ENCODE measurements at places on chromosomes 1 and 21.

- no peak for DNase-seq
These were observed 7.4 kb upstream of the DEGS1 start for GRCh38 chr1:224175617-224176016.

GRCh38 chr1:177586429-177586828 is 383.4 kb downstream of the SEC16B start:
- no peak for DNase-seq

- DNase-seq, result no peak
These were observed 11.1 kb upstream of the FABP3 start for GRCh38 chr1:31383967-31384366.

GRCh38 chr1:180241716-180242544 is 11.9 kb downstream of the LHX4 start:
- no peak for DNase-seq

DNA sequence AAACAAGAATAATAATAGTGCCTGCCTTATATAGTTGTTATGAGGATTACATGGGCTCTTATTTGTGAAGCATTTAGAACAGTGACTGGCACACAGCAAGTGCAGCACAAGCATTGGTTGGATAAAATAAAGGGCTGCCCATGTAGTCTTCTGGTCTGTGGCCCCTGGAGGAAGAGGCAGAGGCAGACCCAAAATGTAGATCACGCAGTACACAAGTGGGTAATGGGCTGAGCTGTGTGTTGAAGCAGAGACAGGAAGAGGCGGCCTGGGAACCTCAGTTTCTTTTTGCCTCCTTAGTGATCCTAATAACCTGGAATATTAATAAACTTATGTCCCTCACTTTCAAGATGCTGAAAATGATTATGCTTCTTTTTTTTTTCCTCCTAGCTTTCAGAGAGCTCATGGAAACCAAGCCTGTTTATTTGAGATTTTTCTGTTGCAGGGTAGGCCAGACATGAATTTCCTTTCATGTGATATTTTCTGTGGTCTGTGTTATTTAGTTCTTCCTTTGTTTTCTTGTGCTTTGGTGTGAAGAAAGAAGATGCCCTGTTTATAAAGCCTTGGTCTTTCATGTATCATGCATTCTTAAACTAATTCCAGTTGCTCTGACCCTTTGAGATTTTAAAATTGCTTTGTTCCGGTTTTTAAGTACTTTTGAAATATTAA is 42.5 kb downstream of the LRRC8D start:
- DNase-seq, result no peak

DNA sequence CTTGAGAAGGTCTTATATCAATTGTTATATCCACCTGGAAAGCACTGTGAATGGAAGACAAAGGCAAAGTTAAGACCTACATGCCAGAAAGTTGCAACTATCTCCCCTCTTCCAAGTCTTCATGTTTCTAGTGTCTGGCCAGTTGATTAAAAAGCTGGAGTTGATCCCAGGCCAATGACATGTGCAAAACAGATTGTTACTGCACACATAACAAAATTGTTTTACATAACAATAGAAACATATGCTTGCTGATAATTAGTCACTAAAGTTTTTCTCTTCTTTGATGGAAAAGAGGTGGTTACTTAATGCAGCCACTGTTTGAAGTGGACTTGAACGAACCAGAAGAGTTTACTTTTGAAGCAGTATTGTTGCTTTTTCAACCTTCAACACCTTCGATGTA is 158.2 kb downstream of the TGFBR3 start:
- no peak for DNase-seq

DNA sequence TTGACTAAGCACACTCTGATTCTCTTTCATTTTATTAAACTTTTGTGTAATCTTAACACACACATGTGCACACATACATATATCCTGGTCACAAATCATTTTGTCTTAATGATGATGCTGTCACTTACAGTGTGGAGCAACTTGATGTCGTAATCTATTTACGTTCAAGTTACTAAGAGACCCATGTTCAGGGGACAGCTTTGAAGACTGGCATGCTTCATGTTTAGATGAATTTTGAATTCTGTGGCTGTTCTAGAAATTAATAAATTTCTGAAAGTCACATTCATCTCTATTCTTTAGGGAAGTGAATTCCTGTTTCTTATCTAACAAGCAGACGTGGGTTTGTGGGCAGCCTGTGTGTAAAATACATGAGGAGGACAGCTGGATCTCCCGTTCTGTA is 1637.8 kb downstream of the PLA2G4A start:
- no peak for DNase-seq

- no peak for DNase-seq
These were observed 158.8 kb downstream of the TOMM20 start for GRCh38 chr1:234969581-234970400.

DNA sequence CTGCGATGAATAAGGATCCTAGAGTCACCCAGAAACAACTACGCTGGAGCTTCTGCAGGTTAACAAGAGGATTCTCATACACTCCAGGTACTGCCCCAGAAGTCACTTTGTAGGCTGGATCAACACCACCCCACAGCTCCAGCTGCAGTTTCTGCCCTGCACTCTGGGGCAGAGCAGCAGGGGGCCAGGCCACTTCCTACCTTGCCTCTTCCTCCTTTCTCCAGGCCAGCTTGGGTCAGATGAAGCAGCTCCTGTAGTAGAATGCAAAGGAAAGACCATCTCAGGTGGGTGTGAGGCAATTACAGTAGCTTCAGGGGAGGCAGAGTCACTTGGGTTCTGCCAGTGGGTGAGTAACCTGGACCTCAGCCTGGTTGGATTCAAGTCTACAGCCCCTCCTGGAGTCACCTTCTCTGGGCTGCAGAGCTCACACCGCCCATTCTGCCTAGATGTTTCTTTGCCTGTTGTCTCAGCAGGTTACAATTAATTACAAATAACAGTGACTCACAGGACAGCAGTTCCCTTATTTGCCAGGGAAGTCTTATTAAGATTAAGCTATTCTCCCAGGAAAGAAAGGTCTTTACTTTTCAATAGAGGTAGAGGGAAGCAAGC is 24.4 kb upstream of the BCAR3 start:
- no peak for DNase-seq

DNA sequence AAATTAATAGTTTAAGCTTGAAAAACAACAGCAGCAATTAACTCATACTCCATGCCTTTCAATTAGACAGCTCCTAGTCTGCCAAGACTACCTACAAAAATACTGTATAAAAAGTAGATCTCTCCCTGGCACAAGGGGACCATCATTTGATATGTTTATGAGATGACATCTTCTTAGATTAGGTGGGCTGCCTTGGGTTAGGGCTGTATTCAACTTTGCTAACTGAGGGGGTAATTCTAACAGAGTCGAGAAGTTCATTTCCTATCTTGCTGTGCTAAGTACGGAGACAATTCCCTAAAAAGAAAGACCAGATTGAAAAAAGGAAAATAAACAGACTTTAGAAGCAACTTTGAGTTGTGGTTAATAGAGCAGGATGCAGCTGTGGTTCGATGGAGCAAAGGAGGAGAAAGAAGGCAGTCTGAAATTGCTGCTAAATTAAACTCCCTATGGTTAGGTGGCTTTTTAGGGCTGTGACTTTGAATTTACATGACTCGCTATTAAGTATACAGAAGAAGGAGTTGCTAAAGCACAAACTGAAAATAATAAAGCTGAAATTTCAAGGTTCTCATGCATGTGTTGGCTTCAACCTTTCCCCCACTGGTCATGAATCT is 75.4 kb downstream of the CDC7 start:
- no peak for DNase-seq

- peak; percentile 40 for DNase-seq
These were observed 26.4 kb upstream of the CLIC6 start for GRCh38 chr21:34642211-34643075.

DNA sequence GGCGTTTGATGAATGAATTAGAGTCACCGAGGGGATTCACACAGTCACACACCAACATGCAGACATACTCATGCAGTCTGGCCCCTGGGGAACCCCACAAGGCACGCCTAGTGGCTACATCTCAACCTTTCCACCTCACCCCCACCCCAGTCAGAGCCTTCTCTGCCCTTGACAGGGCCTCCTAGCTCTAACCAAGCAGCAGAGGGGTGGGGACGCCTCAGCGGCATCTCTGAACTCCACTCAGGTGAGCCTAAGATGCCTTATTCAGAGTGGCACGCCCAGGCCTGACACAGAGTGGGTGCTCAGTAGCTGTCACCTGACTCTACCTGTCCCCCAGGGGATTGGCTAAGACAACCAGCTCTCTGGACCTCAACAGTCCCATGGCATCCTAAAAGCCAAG is 3.7 kb upstream of the SDC3 start:
- DNase-seq, result no peak

- no peak for DNase-seq
These were observed 54.6 kb upstream of the PRDX6 start for GRCh38 chr1:173422456-173422976.

- DNase-seq, result no peak
These were observed 13.0 kb upstream of the MIIP start for GRCh38 chr1:12006167-12006921.

GRCh38 chr1:83761167-83762038 is 237.5 kb downstream of the TTLL7 start:
- peak; percentile 75 for DNase-seq

DNA sequence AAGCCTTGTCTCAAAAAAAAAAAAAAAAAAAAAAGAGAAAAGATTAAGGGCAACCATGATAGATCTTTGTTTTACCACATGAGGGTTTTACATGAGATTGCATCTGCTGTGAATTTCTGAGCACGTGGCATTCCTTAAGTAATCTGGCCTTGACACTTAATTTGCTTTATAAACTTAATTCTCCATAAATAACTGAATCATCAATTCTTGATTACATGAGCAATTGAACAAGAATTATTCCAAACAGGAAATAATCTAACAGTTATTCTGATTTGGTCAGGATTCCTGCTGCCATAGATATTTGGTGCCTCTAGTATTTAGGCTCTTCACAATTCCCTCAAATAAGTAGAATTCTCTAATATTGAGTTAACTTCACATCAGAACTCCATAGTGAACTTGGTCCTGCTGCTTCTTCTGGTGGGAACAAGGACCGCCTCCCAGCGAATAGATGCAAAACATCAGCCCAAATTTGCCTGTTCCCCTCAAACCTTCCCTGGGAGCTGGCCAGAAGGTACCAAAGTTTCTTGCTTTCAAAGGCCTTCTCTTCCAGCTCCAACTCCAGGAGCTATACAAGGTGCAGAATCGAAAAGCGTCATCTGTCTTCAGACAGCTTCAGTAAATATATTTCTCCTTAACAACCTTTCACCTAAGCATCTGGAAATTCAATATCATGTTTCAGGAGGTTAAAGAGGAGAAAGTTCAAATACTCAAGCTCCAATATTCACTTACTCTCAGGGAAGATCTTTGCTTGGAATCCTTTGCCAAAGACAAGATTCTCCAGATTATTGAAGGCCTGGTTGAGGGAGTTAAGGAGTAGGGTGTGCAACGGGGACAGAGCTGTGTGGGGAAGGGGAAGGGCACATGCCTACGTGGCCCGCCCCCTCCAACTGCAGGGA is 1.0 kb downstream of the KRTCAP2 start:
- DNase-seq, result no peak

- DNase-seq, result no peak
These were observed 26.3 kb downstream of the FTCD start for GRCh38 chr21:46128933-46129571.

GRCh38 chr1:245503548-245503947 is 348.8 kb downstream of the KIF26B start:
- no peak for DNase-seq

DNA sequence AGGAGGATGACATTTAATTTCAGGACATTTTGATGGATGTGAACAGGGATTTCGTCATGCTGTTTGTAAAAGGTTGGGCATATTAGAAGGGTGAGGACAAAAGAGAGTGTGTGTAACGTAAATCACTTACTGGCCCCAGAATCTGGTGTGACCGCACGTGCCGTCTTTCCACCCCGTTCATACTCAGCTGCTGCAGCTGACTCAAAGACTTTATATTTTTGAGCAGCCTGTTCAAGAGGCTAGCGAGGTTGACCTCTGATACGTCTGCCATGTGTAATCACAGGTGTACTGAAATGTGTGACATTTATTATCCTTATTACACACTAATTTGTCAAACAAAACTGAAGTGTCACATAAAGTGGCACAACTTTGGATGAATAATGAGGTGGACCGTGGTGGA is 66.5 kb upstream of the ERRFI1 start:
- DNase-seq, result no peak

GRCh38 chr1:84245563-84245962 is 55.9 kb upstream of the SAMD13 start:
- DNase-seq, result no peak

DNA sequence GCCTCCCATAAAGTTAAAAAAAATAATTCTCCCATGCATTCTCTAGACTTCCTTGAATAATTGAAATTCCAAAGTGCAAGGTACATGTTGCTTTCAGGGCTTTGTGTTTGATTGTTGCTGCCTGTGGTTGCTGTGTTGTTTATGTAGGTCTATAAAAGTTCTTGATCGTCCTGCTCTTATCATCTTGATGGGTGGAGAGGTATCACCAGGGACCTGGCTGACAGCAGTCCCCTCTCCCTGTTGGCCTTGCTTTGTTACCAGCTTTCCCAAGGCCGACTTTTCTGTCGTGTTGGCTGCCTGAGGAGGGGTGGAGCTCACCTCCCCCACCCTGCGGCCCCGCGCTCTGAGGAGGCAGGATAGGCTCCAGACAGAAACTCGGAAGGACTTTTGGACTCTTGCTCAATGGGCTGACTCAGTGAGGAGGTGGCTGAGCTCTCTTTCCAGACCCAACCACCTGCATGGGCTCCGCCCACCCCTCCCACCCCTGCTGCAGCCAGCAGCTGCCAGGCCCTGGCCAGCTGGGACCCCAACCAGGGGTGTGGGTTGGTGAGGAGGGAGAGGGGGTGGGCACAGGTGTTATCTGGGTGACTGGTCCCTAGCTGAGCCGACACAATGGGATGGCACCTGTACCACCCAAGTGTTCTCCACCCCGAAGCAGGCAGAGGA is 2.0 kb downstream of the INAVA start:
- no peak for DNase-seq

- no peak for DNase-seq
These were observed 1.4 kb upstream of the FNDC5 start for GRCh38 chr1:32872192-32872460.

GRCh38 chr1:42723511-42723910 is 16.5 kb downstream of the CLDN19 start:
- DNase-seq, result no peak

GRCh38 chr1:22444856-22445255 is 6.8 kb upstream of the ZBTB40 start:
- DNase-seq, result no peak

GRCh38 chr1:24714859-24715520 is 30.3 kb upstream of the CLIC4 start:
- no peak for DNase-seq

- no peak for DNase-seq
These were observed 73.9 kb downstream of the LAMC2 start for GRCh38 chr1:183259924-183260323.

DNA sequence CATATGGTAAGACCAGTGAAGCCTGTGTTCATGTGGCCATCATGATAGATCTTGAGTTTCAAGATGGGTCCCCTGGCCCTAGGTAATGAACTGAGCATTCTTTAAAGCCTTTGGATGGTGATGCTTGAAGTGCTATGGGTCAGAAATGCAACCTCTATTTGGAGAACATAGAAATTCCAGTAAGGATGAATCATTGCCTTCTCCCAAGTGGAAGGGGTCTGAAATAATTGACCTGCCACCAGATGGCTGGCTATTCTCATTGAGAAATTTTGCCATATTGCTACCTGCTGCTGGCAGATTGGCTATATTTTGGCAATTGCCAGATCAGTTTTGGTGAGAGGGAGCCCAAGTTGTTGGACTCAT is 739 bp upstream of the IFI6 start:
- DNase-seq, result no peak

- DNase-seq, result no peak
These were observed 231.6 kb downstream of the MRPL39 start for GRCh38 chr21:25375675-25376074.

- no peak for DNase-seq
These were observed 337.2 kb downstream of the RPS6KC1 start for GRCh38 chr1:213388199-213388598.
